Activated gamma-delta T cell treated with anti-CD3 and anti-CD28 coated beads, Interleukin-2, amount 50 U/mL, for 16 hours (primary cell): ENCODE measurements at places on chromosomes 13 and 19.

DNA sequence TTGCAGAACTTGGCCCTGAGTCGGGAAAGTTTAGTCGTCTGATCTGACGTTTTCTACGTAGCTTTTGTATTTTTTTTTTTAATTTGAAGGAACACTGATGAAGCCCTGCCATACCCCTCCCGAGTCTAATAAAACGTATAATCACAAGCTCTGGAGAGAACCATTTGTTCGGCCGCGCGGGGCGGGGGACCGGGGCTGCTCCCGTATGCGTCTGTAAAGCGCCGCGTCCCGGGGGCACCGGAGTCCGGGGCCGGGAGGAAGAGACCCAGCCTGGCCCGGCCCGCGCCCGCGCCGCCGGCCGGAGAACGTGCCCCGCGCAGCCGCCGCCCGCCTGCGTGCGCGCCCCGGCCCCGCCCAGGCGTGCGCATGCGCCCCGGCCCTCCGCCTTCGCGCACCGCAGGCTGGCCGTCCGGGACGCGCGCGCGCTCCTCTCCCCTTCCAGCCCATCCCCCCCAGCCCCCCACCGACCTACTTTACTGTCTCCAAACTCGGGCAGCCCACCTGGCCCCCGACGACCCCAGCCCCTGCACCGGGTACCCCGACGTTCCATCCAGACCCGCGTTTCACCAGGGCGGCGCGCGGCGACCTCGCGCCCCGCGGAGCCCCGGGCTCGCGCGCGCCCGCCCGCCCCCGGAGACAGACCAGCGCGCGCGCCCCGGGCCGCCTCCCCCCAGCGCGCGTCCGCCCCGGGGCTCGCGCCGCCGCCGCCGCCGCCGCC is 785 bp upstream of the USF2 start:
- peak; percentile 60 for DNase-seq

GRCh38 chr13:111904166-111904565 is 162.8 kb upstream of the SOX1 start:
- no peak for DNase-seq

DNA sequence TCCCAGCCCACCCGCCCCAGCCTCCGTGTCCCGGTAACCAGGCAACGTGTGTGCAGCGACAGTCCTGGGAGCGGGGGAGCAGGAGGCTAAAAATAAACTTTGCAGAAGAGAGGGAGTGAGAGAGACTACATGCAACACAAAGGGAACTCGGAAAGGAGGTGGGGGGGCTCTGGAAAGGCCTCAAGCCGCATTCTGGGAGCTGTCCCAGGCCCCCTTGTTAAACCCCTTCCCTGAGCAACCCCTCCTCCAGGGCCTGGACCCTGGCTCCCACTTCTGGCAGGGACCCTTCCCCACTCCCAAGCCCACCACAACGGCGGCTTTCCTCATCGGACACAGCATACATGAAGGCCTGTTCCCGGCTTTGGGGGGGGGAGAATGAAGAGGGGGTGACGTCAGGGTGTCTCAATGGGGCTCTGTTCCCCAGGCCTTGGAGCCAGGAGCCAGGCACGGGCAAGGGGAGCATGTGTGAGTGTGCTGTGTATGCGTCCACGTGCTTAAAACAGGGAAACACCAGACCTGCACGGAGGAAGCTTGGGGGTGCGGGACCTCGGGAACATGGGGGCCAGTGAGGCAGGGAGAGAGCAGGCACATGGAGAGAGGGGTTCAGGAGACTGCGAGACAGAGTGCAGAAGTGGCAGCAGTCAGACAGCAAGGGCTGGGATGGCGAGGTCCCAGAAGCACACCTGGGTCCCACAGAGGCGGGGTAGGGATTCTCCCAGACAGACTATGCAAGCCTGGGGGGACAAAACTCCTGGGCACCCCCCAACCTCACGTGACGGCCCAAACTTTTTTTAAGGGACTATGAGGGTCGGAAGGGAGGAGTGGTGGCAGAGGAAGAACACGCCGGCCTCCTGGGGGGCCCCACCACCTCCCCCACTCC is 2.3 kb downstream of the ERF start:
- DNase-seq = no peak

DNA sequence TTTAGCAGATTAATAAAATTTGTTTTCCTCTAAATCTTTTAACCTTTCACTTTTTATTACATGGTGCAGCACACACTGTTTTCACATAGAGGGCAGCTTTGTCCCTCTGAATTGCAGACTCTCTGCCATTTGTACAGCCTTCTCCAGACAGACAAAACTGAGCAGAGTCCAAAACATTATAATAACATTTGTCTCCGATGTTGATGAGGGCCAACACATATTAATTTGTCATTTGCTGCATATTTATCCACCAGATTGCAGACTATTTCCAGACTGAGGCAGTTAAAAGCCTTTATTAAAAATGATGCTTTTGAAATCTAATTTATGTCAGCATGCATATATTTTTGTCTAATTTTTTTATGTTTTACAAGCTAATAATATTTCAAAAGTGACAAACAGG is 1251.9 kb upstream of the SLC10A2 start:
- DNase-seq = no peak

DNA sequence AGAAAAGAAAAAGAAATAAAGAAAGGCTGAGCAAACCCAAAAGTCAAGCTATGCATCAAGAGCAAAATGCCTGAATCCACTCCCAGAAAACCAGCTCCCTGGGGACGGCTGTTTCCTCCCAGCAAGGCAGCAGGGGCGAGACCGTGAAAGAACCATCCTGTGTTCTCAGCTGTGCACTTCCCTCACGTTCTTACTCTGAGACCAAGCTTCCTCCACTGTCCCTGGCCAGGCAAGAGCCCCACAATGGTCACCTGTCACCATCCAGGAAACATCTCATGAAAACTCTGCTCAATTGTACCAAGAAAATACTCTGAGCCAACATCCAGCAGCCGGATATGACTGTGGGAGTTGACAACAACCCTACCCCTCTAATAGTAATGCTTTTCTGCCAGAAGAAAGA is 22.9 kb downstream of the RAB20 start:
- no peak for DNase-seq

DNA sequence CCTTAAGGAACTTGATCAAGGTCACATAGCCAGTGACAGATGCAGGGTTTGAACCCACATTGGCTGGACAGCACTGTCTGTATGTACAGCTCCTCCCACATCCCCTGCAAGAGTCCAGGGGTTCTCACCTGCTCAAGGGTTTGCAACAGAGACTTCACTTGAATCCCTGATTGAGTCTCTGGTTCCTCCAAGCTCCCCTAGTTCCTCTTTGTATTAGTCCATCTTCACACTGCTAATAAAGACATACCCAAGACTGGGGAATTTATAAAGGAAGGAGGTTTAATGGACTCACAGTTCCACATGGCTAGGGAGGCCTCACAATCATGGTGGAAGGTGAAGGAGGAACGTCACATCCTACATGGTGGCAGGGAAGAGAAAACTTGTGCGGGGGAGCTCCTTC is 72.8 kb upstream of the CLDN10 start:
- DNase-seq = no peak

GRCh38 chr13:98568918-98569317 is 8.0 kb downstream of the STK24 start:
- no peak for DNase-seq
